CD4-positive, alpha-beta T cell (primary cell): ENCODE measurements at places on chromosomes 5 and 9.

DNA sequence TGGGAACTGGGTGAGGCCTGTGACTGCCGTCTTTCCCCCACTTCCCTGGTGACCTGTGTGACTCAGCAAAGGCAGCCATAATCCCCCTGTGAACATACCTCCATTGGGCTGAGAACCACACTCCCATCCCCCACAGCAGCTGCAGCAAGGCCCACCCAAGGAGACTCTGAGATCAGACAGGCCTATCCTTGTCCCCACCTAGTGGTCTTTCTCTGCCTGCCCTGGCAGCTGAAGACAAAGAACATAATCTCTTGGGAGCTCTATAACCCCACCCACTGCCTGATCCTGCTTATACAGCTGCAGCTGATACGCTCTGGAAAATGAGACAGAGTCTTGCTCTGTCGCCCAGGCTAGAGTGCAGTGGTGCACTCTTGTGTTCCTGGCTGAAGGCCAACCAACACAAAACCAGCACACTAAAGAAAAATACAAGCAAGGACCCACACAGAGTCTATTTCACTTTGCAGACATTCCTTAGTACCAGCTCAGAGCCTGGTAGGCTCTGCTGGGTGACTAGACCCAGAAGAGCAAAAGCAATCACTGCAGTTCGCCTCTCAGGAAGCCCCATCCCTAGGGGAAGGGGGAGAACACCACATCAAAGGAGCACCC, 106.7 kb downstream of the MCTP1 start:
- no peak overlapping the region for H3K4me3 ChIP-seq
- no peak for DNase-seq
- H3K4me1 ChIP-seq, result no peaks in the 10 kb centered on the region
- H3K27ac ChIP-seq, result no peak overlapping the region
- no peaks in the 10 kb centered on the region for H3K36me3 ChIP-seq

- no peak for DNase-seq
- no peaks in the 10 kb centered on the region for H3K4me1 ChIP-seq
- no peak overlapping the region for H3K27ac ChIP-seq
- peaks cover 4% of the 10 kb centered on the region for H3K27me3 ChIP-seq
These were observed 89.8 kb downstream of the NUDT12 start for GRCh38 chr5:103472830-103473229.

DNA sequence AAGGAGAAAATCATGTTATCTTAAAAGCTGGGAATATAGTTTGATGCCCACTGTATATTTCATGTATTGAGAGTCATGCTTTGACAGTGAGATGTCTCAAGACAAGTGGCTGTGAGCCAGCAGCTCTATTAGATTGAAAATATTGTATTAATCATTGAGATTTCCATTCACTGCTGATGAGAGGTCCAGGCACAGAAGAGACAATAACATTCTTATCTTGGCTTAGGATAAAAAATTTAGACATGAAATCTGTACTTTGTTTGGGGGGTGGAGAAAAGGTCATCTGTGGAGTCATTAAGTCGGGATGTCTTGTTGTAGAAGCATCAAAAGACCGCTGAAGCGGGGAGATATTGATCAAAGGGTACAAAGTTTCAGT, 97.9 kb upstream of the EQTN start:
- H3K27ac ChIP-seq, result no peak overlapping the region
- H3K4me1 ChIP-seq, result no peaks in the 10 kb centered on the region
- H3K4me3 ChIP-seq, result no peak overlapping the region
- no peaks in the 10 kb centered on the region for H3K36me3 ChIP-seq
- H3K27me3 ChIP-seq, result no peaks in the 10 kb centered on the region

GRCh38 chr5:172166030-172166826, 21.8 kb downstream of the STK10 start:
- no peak overlapping the region for H3K4me3 ChIP-seq
- no peak overlapping the region for H3K27ac ChIP-seq
- H3K4me1 ChIP-seq, result peaks cover 92% of the 10 kb centered on the region
- DNase-seq, result no peak

GRCh38 chr5:139462586-139463276, at the start of gene ECSCR:
Gene ECSCR, minus strand, starts transcription at chr5:139462743. Its CDS starts 73 bp downstream, at chr5:139462670.
- no peak within 1 kb of the TSS for H3K27ac ChIP-seq
- no peak within 1 kb of the TSS for H3K4me3 ChIP-seq
- no peaks in the 10 kb centered on the region for H3K27me3 ChIP-seq

GRCh38 chr9:33234511-33235467, 5.2 kb upstream of the SPINK4 start:
- no peak overlapping the region for H3K27ac ChIP-seq
- H3K36me3 ChIP-seq, result no peaks in the 10 kb centered on the region
- H3K27me3 ChIP-seq, result peaks cover 2% of the 10 kb centered on the region
- peaks cover under 1% of the 10 kb centered on the region for H3K4me1 ChIP-seq
- no peak overlapping the region for H3K4me3 ChIP-seq

- peaks cover 45% of the 10 kb centered on the region for H3K4me1 ChIP-seq
- peak; percentile 27 for DNase-seq
- H3K36me3 ChIP-seq, result no peaks in the 10 kb centered on the region
- peak overlapping the region; percentile 33 for H3K4me3 ChIP-seq
These were observed 631 bp downstream of the CFAP77 start for GRCh38 chr9:132410642-132411041.

- no peak overlapping the region for H3K27ac ChIP-seq
- no peaks in the 10 kb centered on the region for H3K4me1 ChIP-seq
- no peak for DNase-seq
- H3K27me3 ChIP-seq, result peaks cover 2% of the 10 kb centered on the region
These were observed 116.1 kb upstream of the TUT7 start for GRCh38 chr9:86470326-86470725.

DNA sequence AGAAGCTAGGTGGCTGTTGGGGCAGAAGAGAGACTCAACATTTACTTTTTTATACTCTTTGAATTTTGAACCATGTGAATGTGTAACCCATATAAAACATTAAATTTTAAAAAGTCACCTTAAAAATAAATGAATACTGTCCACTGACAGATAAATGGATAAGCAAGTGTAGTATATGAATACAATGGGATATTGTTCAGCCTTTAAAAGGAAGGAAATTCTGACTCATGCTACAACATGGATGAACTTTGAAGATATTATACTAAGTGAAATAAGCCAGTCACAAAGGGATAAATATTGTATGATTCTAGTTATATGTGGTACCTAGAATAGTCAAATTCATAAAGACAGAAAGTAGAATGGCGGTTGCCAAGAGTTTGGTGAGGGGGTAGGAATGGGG, 113.9 kb downstream of the TMEM174 start:
- no peaks in the 10 kb centered on the region for H3K4me1 ChIP-seq
- no peak overlapping the region for H3K4me3 ChIP-seq
- H3K27ac ChIP-seq, result no peak overlapping the region
- H3K27me3 ChIP-seq, result peaks cover 32% of the 10 kb centered on the region

GRCh38 chr9:95494022-95494415, 22.8 kb downstream of the PTCH1 start:
- H3K36me3 ChIP-seq, result no peaks in the 10 kb centered on the region
- peaks cover 59% of the 10 kb centered on the region for H3K4me1 ChIP-seq
- DNase-seq, result no peak
- H3K4me3 ChIP-seq, result peak overlapping the region; percentile 41
- no peak overlapping the region for H3K27ac ChIP-seq

GRCh38 chr5:42579320-42579719, 156.1 kb downstream of the GHR start:
- no peaks in the 10 kb centered on the region for H3K27me3 ChIP-seq
- no peaks in the 10 kb centered on the region for H3K4me1 ChIP-seq
- no peak for DNase-seq
- H3K36me3 ChIP-seq, result no peaks in the 10 kb centered on the region
- no peak overlapping the region for H3K27ac ChIP-seq

DNA sequence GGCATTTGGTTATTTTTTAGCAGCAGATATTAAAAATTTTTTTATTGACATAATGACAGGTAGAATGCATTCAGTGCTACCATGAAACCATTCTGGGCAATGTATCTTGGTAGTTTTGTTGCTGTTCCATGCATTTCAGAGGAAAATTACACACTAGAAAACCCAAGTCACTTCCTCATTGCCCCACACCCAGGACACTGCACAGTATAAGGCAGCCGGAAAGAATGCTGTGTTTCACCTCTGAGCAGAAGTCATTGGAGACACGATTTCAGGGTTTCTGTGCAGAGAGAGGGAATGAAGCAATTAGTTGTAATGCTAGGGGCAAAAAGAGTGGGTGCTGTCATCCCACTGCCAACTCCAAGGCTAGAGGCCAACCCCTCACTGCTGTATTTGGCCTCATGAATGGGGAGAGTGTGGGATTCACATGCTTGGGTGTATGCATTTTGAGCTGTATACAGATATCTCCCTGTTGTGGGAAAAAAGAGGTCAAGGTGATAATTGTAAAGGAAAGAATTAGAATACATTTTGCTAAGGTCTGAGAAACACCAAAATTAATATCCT, 290.5 kb downstream of the BNC2 start:
- H3K36me3 ChIP-seq, result no peaks in the 10 kb centered on the region
- DNase-seq, result no peak
- H3K27ac ChIP-seq, result no peak overlapping the region
- H3K4me1 ChIP-seq, result no peaks in the 10 kb centered on the region
- H3K27me3 ChIP-seq, result no peaks in the 10 kb centered on the region

GRCh38 chr5:140634103-140634502, 1.1 kb upstream of the CD14 start:
- no peaks in the 10 kb centered on the region for H3K36me3 ChIP-seq
- H3K4me3 ChIP-seq, result no peak overlapping the region
- H3K27ac ChIP-seq, result no peak overlapping the region
- peaks cover 32% of the 10 kb centered on the region for H3K4me1 ChIP-seq

- no peak overlapping the region for H3K4me3 ChIP-seq
- no peak overlapping the region for H3K27ac ChIP-seq
- DNase-seq, result no peak
- no peaks in the 10 kb centered on the region for H3K4me1 ChIP-seq
- no peaks in the 10 kb centered on the region for H3K36me3 ChIP-seq
These were observed 31.4 kb upstream of the ANKRD55 start for GRCh38 chr5:56264417-56265025.

- no peaks in the 10 kb centered on the region for H3K4me1 ChIP-seq
- no peak overlapping the region for H3K27ac ChIP-seq
- no peak for DNase-seq
- no peaks in the 10 kb centered on the region for H3K36me3 ChIP-seq
These were observed 129.3 kb downstream of the GCNT1 start for GRCh38 chr9:76588316-76588715.

GRCh38 chr9:115596746-115597080, 478.8 kb upstream of the TNC start:
- H3K27ac ChIP-seq, result no peak overlapping the region
- no peaks in the 10 kb centered on the region for H3K36me3 ChIP-seq
- no peak overlapping the region for H3K4me3 ChIP-seq

GRCh38 chr5:135547590-135548254, 12.0 kb upstream of the NEUROG1 start:
- peaks cover 17% of the 10 kb centered on the region for H3K4me1 ChIP-seq
- H3K27me3 ChIP-seq, result peaks cover 43% of the 10 kb centered on the region
- H3K36me3 ChIP-seq, result no peaks in the 10 kb centered on the region
- H3K4me3 ChIP-seq, result no peak overlapping the region

- no peaks in the 10 kb centered on the region for H3K36me3 ChIP-seq
- peaks cover 26% of the 10 kb centered on the region for H3K4me1 ChIP-seq
- no peak overlapping the region for H3K4me3 ChIP-seq
- no peaks in the 10 kb centered on the region for H3K27me3 ChIP-seq
These were observed 148.7 kb upstream of the ERCC6L2 start for GRCh38 chr9:95726756-95727155.

GRCh38 chr5:173633304-173633703, 16.9 kb upstream of the BOD1 start:
- H3K27ac ChIP-seq, result no peak overlapping the region
- H3K4me1 ChIP-seq, result no peaks in the 10 kb centered on the region
- H3K4me3 ChIP-seq, result no peak overlapping the region
- DNase-seq, result no peak

GRCh38 chr5:67549947-67550346, 353.3 kb upstream of the CD180 start:
- H3K27me3 ChIP-seq, result no peaks in the 10 kb centered on the region
- H3K4me1 ChIP-seq, result no peaks in the 10 kb centered on the region
- no peak overlapping the region for H3K27ac ChIP-seq
- DNase-seq, result no peak
- H3K36me3 ChIP-seq, result no peaks in the 10 kb centered on the region
- H3K4me3 ChIP-seq, result no peak overlapping the region

DNA sequence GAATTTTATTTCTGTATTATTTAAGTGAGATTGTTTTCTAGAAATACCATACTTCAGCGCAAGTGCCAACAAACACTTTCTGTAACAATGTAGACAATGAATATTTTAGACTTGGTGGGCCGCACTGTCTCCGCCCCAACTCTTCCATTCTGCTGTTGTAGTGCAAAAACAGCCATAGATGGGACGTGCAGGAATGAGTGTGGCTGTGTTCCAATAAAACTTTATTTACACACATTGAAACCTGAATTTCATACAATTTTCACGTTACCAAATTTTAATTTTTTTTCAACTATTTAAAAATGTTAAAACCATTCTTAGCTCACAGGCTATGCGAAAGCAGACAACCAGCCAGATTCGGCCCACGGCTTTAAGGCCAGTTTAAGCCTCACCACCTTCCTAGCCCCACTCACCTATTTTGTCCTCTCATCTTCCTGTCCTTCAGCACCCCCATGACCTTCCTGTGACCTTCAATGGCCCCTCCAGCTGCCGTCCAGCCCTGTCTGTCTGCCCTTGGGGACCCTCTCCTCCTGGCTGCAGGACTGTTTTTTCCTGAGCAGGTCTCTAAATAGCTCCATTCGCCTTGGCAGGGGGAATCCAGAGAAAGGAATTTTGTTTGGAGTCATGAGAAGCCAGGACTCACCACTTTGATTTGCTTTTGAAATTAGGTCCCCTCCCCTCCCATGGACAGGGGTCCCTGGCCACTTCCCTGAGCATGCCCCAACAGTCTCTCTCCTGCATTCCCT, 11.2 kb upstream of the ANXA6 start:
- H3K27ac ChIP-seq, result no peak overlapping the region
- H3K27me3 ChIP-seq, result no peaks in the 10 kb centered on the region
- DNase-seq, result no peak
- peaks cover 14% of the 10 kb centered on the region for H3K4me1 ChIP-seq

DNA sequence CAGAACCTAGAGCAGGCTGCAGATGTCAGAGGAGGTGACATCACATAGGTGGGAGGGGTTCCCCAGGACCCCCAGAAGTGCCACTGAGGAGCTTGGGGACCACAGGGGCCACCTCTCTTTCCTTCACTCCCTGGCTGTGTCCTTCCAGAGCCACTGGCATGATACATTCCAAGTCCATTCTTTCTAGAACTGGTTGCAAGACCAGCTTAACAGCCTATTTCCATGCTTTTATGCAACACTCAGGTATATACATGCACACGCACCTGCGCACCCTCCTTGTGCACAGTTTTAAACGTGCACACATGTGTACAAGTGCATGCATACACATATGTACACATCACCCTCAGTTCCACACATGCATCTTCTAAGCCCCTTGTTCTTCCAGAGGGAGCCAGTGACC, 39.7 kb downstream of the SLC6A7 start:
- no peaks in the 10 kb centered on the region for H3K27me3 ChIP-seq
- no peak overlapping the region for H3K27ac ChIP-seq
- H3K4me3 ChIP-seq, result no peak overlapping the region
- DNase-seq, result no peak
- no peaks in the 10 kb centered on the region for H3K4me1 ChIP-seq
- no peaks in the 10 kb centered on the region for H3K36me3 ChIP-seq

GRCh38 chr9:137589441-137590122, 730 bp downstream of the ZMYND19 start:
- peaks cover 20% of the 10 kb centered on the region for H3K36me3 ChIP-seq
- H3K27me3 ChIP-seq, result no peaks in the 10 kb centered on the region
- H3K27ac ChIP-seq, result no peak overlapping the region
- peaks cover 21% of the 10 kb centered on the region for H3K4me1 ChIP-seq
- peak; percentile 49 for DNase-seq
- peak overlapping the region; percentile 52 for H3K4me3 ChIP-seq

- no peak for DNase-seq
- no peak overlapping the region for H3K4me3 ChIP-seq
- no peaks in the 10 kb centered on the region for H3K27me3 ChIP-seq
These were observed 230.3 kb upstream of the MVB12B start for GRCh38 chr9:126096340-126096739.
